NCI-H187 (cell line): ENCODE measurements at places on chromosomes 7 and 10.

DNA sequence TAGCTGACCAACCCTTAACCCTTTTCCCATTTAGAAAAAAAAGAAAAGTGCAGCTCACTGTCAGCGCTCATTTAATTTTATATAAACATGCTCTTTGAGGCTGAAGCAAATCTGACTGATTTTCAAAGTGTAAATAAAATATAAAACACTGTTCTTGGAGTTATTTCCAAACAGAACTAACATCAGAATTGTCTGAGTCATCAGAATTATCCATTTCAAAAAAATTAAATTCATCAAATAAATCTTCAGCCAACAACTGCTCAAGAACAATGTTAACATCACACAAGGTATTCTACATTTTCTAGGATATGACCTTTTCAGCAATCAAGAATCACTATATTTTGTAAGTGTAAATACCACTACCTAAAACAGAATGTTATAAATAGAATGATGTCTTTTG is 93.6 kb downstream of the MAGI2 start:
- no peak for DNase-seq

DNA sequence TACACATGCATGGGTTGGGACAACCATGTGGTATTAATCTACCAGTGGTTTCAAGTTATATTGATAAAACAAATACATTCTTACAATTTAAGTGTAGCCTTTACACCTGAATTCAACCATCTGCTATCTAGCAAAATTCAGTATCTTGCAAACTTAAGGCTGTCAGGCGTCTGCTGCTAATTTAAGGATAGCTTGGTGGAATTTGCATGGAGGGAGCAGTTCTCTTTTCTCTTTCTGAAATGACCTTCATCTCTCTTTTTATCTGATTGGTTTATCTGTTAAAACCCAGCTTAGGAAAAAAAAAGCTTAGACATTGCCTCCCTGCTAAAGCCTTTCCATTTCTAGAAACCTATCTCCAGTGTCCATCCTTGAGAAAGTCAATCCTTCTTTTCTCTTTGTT is 102.3 kb downstream of the ZEB1 start:
- DNase-seq, result no peak

DNA sequence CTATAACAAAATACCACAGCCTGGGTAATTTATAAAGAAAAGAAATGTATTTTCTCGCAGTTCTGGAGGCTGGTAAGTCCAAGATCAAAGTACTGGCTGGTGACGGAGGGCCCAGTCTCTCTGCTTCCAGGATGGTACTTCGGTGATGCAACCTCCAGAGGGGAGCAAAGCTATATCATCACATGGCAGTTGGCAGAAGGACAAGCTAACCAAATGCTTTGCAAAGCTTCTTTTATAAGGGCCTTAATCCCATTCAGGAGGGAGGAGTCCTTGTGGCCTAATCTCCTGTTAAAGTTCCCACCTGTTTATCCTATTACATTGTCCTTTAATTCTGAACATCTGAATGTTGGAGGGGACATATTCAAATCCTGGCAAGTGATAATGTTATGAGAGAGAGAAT is 134.1 kb upstream of the SP4 start:
- DNase-seq, result no peak

DNA sequence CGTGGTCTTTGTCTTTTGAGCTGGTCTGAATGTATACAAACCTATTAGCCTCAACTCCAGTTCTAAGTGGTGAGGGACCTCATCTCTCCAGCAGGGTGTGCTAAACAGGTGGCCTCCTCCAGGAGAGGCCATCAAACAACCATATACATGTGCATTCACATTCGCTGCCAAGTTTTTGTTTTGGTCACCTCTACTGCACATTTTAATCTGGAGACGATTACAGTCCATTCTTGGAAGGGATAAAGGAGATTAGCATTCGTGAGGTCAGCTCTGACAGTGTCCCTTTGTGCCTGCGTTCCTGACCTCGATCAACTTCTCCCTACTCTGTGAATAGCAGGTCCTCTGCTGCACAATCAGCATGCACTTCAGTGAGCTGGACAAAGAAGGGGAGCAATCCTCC is 60.8 kb downstream of the RHOBTB1 start:
- no peak for DNase-seq
